NCI-H748 treated with DMSO at 0.1 percent for 48 hours (cell line): ENCODE measurements at places on chromosomes 4 and X.

DNA sequence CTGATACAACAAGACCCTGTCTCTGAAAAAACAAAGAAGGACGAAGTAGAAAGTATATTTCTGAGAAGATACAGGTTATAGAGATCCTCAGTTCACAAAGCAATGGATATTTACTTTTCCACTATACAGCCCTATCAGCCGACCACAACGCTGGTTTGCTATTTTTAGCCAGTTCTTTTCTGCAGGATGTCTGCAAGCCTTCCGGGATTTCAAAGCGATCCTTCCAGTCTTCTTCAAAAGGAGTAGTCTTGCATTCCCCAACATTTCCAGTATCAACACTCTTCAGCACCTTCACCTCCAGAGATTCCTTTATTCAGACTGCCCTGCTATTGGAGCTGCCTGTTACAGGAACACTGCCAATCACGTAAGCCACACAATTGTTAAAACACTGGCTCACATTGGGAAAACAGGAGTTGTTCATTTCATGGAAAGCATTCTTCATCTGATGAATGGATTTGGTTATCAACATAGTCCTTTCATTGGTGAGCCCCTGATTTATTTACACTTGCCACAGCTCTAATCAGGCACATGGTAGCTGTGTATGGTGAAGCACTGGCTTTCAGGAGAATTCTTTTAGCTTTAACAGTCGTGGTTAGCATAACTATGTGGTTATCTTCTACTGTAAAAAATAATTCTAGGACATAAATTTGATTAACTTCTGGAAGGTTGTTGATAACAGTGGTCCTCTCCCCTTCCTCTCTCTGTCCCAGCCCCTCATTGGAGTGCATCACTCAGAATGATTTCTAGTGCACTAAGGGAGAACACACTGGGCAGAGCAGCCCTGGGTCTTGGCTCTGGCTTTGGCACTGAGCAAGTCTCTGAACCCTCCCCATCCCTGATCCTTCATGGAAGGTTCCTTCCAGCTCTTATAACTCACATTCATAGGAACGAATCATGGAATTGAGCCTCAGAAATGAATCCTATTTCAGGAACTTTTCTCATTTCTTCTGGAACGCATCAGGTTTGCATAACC, 109.9 kb upstream of the SORBS2 start:
- no peak for DNase-seq

- DNase-seq, result no peak
Measured at GRCh38 chr4:3111461-3111860, 37.0 kb downstream of the HTT start.

DNA sequence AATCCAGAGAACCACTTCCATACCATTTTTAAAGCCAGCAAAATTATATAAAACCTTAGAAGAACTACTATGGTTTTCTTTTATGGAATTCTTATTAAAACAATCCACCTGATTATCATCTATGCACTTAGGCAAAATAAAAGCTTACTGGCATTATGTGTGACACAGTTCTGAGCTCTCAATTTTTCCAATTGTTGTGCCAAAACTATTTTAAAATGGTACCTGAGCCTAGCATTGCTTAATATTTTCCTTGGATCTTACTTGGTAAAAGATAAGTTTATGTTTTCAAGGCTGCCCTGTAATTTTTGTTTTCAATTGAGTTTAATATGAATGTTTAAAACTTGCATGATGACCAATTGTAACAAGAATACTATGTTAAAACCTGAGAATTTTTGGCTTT, 201.3 kb downstream of the MAD2L1 start:
- no peak for DNase-seq

DNA sequence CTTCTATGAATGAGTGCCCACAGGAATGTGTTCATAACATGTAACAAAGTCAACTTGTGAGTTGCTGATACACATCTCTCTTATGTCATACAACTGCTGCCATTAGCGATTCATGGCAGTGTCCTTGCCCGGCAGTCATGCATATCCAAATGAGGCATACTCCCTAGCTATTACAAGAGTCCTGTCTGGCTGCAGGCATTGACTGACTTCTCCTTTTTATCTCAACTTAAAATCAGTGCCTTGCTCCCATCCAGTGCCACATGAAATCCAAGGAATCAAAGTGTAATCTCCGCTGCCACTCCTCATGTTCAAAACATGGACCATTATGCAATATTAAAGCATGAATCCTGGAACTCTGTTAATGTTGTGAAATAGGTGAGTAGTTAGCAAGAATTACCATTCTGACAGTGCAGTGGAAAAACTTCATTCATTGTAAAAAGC, 348.9 kb upstream of the FTHL17 start:
- no peak for DNase-seq

GRCh38 chr4:41435510-41435909, 102.4 kb upstream of the LIMCH1 start:
- DNase-seq, result no peak

- no peak for DNase-seq
Measured at GRCh38 chr4:3237266-3237665, 11.7 kb upstream of the MSANTD1 start.

DNA sequence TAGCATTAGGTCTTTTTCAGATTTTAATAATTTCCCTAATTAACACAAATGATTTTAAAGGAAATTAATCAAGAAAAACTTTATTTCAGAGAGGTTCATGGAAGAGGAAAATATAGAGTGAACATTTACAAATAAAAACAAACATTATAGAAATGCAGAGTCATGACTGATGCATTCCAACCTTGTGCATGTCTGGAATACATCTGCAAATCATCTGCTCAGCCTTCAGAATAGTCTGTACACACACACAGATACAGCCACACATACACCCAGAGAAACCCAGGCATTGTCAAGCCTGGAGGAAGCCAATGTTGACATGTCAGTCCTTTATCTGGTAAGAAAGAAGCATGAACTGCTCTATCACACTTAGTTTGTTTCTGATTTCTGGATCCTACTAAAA, 61.3 kb upstream of the NFKB1 start:
- no peak for DNase-seq

DNA sequence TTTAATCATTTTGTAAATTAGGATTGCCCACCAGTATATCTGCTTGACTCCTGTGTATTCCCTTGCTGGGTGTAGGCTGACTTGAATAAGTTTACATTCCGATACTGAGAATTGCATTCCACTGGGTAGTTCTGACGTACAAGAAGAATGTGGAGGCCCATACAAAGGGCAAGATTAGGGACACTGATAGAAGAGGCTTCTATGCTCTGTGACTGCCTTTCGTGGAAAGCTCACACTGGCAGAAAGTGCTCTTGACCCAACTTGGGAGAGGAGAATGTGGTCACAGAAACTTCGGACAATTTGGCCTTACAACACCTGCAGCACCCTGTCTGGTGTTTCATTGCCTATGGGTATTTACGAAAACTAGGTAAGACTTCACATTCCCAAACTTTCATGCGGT, 126.3 kb downstream of the RAPGEF2 start:
- DNase-seq, result no peak

GRCh38 chr4:114393295-114394038, 205.1 kb upstream of the UGT8 start:
- no peak for DNase-seq

- DNase-seq, result no peak
Measured at GRCh38 chrX:26557691-26558321, 341.8 kb downstream of the MAGEB5 start.

GRCh38 chr4:17166954-17167353, 268.5 kb upstream of the LDB2 start:
- no peak for DNase-seq

DNA sequence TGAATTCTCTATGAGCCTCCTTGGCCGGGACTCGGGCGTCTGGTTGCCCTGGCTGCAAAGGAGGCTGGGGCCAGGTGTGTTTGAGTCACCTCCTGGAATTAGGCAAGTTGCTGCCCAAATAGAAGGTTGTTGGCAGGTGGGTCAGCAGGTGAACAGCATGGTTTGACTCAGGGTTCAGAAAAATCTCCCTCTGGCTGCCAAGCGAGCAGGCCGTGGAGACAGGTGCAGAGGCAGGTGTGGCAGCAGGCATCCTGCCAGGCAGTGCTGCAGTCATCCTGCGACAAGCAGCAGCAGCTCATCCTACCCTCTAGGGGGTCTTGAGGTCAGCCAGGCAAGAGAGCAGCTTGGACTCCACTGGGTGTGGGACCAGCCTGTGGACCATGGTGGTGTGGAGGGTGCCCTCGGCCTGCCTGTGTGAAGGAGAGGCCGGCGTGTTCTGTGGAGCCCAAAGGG, 8.2 kb downstream of the MSANTD1 start:
- DNase-seq, result no peak

- no peak for DNase-seq
Measured at GRCh38 chr4:45869184-45869583, 254.7 kb downstream of the GABRG1 start.

GRCh38 chr4:85807247-85807950, 332.4 kb downstream of the ARHGAP24 start:
- DNase-seq, result no peak

DNA sequence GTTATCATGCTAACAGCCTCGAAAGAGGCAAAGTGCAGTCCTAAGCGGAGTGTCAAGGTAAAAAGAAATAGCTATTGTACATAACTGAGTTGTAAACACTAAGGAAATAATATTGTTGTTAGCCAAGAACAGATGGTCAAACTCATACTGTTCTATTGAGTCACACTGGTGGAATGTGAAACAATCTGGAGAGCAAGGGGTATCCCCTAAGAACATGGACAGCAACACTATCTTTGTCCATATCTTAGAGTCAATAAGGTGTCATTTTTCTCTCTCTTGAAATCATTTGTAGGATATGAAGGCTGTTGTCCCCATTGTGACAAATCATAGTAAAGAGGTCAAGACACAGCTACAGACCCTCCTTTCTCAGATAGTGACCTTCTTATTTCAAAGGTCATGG, 4.5 kb upstream of the PDGFC start:
- DNase-seq, result no peak

- DNase-seq, result no peak
Measured at GRCh38 chr4:962231-963208, 10.8 kb downstream of the DGKQ start.

- DNase-seq, result no peak
Measured at GRCh38 chr4:56308384-56308783, 78.9 kb downstream of the AASDH start.

DNA sequence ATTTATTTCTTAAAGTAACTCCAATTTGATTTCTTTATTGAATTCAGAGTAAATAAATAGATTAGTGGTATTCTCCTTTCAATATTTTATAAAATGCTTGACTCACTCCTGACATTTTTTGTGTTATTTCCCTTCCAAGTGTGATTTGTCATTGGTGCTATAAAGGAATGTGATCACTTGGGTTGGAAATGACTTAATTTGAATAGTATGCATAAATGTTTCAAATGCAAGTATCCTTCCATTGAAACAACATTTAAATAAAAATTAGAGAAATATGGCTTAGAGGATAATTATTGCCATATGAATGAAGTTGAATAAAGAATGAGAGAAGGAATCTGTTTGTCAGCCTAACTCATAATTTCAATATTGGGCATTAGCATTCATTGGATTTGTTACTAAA, 182.7 kb downstream of the PABPC4L start:
- DNase-seq, result no peak

GRCh38 chr4:153937289-153937688, 148.4 kb upstream of the SFRP2 start:
- DNase-seq, result no peak

DNA sequence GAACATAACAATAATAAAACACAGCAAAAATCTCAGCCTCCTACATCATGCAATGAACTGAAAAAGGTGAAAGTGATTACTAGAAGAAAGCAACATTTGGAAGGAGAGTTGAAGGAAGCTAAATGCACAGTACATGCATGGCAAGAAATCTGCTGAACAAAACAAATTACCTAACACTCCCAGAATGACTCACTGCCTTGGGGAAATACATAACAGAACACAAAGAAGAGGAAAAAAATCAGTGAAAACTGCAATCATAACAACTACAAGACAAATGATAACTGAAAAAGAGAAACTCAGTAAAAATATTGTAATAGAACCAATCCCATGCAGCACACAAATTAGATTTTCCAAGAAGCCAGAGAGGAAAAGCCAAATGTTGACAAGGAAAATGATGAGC, 1513.2 kb downstream of the ARAP2 start:
- DNase-seq, result no peak

GRCh38 chr4:88396681-88397080, 18.0 kb downstream of the HERC6 start:
- DNase-seq, result no peak

GRCh38 chr4:76090241-76090691, 15.8 kb downstream of the ART3 start:
- DNase-seq, result no peak

DNA sequence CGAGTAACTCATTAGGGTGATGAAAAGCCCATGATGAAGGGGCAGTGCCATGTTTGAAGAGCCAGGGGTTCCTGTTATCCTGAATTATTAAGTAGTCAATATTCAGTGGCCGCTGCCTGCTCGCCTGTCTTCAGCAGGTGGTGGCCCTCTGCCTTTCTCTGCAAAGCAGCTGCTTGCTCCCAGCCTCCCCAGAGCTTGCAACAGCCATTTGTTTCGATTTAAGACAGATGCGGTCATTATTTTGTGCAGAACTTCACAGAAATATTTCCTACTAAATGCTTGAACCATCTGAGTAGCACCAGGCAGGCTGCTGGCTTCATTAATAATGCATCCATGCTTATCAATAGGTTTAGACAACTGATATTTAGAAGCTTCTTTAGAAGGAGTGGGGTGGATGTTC, 104.3 kb upstream of the TTC29 start:
- DNase-seq, result no peak

- no peak for DNase-seq
Measured at GRCh38 chr4:23041501-23041900, 348.8 kb downstream of the GBA3 start.

DNA sequence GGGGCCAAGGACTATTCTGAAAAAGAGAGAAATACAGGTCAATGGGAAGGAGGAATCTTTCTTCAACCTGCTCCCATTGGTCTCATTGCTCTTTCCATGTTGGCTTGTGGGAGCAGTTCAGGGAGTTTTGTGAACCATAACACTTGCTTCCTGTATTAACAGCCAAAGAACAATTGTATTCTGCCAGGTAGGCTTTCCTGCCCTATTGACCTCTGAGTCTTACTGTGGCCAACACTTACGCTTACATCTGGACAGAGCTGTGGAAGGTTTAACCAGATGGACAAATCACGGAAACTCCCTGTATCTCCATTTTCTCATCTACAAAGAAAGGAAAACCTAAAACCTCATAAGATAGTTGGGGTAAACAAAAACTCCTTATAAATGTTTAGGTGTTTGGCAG, 30.7 kb downstream of the MID1IP1 start:
- no peak for DNase-seq

DNA sequence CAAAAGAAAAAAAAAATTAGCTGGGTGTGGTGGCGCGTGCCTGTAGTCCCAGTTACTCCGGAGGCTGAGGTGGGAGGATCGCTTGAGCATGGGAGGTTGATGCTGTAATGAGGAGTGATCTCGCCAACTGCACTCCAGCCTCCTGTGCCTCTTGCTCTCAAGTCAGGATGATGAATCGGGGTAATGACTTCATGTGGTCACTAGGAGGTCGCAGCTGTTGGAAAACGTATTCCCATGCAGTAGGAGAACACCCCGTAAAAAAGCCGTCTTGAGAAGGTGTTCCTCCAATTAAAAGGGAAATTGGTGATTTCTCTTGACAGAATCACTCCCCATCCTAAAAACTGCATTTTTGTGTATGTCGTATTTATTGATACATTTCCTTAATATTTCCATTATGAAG, 2.2 kb downstream of the CCNB3 start:
- no peak for DNase-seq
